ENCODE measurements at places on chromosomes 4 and X.

- DNase-seq, result no peak
These were observed 167.0 kb downstream of the AASDH start for GRCh38 chr4:56220261-56220660.

- DNase-seq, result no peak
These were observed 33.5 kb downstream of the GUCY2F start for GRCh38 chrX:109448282-109448938.

GRCh38 chr4:153713866-153714646 is 30.0 kb downstream of the TLR2 start:
- no peak for DNase-seq

- DNase-seq, result no peak
These were observed 79.8 kb upstream of the LHFPL1 start for GRCh38 chrX:112759512-112759911.

- DNase-seq, result no peak
These were observed 9.5 kb downstream of the PRMT9 start for GRCh38 chr4:147674496-147674895.

DNA sequence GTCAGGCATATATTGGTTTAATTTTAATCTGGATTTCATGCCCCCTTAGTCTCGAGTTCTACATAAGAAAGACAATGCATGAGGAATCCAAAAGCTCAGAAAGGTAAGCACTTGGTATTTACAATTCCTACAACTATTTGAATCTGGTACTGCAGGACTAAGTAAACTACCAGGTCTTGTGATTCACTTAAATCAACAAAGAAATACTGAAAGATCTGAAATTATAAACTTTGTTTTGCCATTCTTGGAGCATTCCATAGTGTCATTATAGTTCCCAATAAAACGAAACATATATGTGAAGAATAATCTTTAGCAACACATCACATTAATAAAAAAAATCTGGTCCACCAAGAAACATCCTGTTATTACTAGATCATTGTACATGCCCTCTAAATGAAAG is 482.3 kb downstream of the ANKRD50 start:
- DNase-seq, result no peak

DNA sequence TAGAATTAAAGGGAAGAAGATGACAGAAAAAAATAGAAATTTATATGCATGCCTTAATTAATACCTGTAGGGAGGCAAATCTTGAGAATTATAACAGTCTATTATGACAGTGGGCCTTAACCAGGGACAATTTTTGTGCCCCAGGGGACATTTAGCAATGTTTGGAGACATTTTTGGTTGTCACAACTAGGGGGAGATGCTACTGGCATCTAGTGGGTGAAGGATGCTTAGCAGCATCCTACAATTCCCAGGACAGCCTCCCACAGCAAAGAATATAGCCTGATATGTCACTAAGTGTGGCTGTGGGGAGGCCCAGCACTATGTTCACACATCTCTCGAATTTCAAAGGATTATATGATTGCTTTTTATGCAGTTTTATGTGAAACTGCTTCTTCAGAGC is 10.5 kb downstream of the GPR82 start:
- DNase-seq, result peak; percentile 28

DNA sequence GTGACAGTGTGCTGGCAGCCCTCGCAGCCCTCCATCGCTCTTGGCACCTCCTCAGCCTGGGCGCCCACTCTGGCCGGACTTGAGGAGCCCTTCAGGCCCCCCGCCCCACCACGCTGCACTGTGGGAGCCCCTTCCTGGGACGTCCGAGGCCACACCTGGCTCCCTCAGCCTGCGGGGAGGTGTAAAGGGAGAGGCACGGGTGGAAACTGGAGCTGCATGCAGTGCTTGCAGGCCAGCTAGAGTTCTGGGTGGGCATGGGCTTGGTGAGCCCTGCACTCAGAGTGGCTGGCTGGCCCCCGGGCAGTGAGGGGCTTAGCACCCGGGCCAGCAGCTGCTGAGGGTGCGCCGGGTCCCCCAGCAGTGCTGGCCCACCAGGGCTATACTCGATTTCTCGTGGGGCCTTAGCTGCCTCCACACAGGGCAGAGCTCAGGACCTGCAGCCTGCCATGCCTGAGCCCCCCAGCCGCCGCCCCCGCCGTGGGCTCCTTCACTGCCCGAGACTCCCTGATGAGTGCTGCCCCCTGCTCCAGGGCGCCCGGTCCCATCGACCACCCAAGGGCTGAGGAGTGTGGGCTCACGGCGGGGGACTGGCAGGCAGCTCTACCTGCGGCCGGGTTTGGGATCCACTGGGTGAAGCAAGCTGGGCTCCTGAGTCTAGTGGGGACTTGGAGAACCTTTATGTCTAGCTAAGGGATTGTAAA is 1672.7 kb upstream of the PCDH7 start:
- DNase-seq, result no peak

DNA sequence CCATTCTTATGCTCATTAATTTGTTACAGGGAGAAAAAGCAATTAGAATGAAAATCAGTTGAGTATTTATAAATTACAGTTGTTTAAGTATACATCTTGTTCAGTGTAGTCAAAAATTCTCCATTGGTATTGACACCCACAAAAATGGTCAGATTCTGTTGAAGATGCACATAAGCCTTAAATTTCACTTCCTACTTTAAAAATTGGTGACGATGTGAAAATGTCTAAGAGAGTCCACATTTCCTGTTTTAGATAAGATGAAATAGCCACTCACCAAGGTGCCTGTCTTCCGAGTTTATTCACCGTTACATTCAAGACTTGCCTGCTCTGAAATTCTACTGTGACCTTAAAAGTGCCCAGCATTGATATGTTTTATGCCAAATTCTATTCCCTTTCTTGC is 93.6 kb downstream of the GPR143 start:
- no peak for DNase-seq

GRCh38 chr4:165512424-165512823 is 133.6 kb downstream of the CPE start:
- no peak for DNase-seq

DNA sequence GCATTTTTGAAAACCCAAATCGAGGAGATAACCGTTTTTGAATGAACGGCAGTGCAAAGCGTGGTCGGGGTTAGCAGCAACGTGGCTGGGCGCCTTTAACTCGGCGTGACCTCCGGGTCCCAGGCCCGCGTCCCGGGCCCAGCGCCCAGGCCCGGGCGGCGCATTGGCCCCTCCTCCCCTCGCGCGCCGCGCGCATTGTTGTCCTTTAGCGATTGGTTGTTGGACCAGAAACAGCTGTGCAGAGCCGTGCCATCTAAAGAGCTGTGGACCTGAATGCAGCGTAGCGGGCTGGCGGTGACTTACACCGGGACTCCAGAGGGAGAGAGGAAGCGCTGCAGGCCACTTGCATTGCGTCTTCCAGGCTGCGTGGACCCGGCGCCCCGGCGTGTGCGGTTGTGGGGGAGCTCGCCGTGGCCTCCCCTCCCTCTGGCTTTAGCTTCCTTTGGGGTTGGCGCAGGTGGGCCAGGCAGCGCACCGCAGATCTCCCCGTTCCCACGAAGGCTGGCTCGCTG is at the start of gene STOX2:
Gene STOX2 (plus strand): TSS at position 227 of the 512 bp plus-strand sequence. CDS start 1,484 bp downstream, outside the sequence.
- no peak for DNase-seq

DNA sequence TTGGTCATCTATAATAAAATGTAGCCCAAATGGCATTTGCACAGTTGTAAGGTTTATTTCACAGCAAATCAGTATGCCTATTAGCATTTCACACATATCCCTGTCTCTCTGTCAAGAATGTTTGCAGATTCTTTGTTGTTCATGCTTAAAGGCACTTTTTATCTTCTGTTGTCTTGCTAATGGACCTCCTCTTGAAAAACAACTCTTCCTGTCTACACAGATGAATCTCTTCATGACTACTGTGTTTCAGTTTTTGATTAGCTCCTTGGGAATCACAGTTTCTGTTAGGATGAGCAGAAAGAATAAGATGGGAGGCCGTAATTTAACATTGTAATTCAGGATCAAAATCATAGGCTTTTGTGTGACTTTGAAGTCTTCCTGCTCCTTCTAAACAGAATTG is 35.5 kb upstream of the SLC4A4 start:
- no peak for DNase-seq

GRCh38 chr4:40681600-40681999 is 51.9 kb upstream of the RBM47 start:
- DNase-seq, result no peak

GRCh38 chrX:119071381-119071780 is 1.4 kb upstream of the CT47C1 start:
- peak; percentile 23 for DNase-seq

DNA sequence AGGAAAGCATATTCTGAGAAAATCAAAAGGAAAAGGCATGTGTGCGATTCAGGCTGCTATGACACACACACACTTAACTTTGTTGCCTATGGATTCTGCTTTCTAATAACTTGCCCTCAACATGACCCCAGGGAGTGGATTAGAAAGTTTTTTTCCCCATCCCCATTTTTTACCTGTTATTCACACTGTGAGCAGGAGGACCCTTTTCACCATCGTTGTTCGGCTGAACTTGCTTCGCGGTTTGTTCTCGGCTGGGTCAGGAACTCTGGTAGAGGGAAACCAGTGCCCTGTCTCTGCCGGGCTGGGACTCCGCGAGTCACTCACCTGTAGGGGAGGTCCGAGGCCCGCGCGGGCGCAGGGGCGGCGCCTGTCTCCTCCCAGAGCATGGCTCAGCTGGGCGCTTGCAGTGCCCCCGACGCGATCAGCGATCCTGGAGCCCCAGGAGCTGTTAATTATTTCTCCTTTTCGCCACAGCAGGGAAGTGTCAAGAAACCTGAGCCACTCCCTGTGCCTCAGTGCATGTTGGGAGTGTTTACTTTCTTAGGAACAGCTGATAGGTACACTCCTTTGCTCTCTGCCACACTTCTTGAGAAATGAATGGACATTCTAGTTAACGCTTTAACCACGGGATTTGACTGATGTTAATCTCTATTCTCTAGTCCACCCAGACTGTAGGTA is at the start of gene RASSF6:
Gene RASSF6 (minus strand): TSS at position 322 of the 678 bp plus-strand sequence. CDS start 8,641 bp downstream, outside the sequence.
- DNase-seq, result peak; percentile 41

DNA sequence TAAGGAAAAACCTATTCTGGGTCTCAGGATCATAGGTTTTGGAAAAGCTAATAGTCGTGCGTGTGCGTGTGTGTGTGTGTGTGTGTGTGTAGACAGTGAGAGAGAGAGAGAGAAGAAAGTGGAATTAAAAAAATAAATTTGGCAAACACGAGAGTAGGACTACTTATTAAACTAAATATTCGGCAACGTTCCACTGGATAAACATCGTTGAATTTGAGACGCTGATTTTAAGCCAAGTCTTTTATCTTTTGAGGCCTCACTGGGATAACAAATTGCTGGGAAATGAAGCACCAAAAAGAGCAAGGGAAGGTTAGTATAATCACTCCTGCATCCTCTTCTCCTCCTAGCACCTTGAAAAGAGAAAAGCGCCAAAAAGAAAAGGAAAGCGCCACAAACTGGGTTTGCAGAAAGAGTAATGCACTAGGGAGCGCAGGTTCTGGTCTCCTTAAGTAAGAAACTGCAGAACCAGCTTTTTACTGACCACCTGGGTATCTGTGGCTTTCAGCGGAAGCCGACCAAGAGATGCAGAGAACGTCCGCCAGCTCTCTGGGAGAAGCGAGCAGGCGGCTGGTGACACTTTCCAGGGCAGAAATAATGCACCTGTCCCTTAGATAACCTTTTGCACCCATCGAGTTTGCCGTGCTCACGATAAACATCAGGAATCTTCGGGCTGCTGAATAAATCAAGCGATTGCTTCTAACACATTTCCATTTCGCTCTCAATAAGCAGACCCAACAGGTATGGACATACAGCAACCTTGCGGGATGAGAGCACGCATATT is 3.4 kb downstream of the ATOH1 start:
- DNase-seq, result no peak

- DNase-seq, result no peak
These were observed 78.5 kb downstream of the CRMP1 start for GRCh38 chr4:5814421-5814820.

DNA sequence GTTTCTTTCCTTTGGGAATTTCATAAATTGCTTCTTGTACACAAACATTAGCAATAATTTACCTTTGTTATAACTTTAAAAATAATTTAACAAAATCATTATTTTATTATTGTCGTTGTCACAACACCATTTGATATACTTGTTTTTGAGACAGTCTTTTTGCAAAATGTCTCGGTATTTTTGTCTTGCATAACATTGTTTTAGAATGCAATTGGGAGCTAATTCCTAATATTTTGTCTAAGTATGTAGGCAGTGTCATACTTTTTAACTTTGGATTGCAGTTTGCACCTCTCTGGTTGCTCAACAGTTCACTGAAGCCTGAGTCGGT is 340 bp upstream of the CFAP299 start:
- no peak for DNase-seq

DNA sequence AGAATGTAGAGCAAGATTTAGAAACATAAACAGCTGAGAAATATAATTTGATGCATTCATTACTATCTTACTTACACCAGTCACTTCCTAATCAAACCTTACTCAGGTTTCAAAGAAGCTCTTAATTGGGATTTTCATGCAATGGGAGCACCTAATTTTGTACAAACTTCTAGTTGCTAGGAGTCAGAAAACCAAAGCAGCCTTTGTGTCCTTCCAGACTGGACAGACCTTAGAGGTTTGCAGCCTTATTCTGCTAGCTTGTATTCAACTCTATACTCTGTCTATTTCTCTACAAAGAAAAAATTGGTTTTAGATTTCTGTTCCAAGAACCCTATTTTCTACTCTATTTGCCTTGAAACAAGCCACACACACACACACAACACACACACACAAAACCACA is 19.4 kb downstream of the GABRA2 start:
- DNase-seq, result no peak

DNA sequence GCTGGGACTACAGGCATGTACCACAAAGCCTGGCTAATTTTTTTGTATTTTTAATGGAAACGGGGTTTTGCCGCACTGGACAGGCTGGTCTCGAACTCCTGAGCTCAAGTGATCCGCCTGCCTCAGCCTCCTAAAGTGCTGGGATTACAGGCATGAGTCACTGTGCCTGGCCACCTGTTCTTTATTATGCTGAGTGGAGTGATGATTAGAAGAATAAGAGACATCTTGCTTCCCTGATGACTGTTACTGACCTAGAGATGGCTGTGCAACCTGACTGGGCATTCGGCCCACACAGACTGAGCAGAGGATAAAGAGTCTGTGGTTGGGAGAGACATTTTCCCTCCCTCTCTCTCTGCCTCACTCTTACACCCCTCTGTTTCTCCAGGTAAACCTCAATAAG is 56.7 kb downstream of the SPINK2 start:
- no peak for DNase-seq

GRCh38 chr4:176189891-176190795 is 5.2 kb downstream of the SPATA4 start:
- no peak for DNase-seq

DNA sequence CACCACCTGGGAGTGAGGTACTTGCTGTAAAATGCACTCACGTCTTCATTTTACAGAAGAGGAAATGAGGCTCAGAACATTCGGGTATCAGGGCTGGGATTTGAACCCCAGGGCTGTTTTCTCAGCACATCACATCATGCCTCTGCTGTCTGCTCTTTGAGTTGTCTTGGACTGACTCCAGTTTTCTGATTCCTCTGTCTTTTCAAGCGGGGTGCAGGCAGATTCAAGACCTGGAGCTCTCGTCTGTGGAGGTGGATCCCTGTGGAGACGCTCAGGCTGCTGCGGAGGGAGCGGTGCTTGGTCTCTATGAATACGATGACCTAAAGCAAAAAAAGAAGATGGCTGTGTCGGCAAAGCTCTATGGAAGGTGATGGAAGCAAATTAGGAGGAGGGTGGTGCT is 6.3 kb downstream of the LAP3 start:
- DNase-seq, result no peak

Data from GM12865 (cell line).